ENCODE measurements at places on chromosomes 4 and X.

- DNase-seq, result no peak
These were observed at the start of gene GLRB for GRCh38 chr4:157075811-157076577. GLRB (plus strand) TSS chr4:157076150; CDS start chr4:157078025, 1,875 bp downstream.

- no peak for DNase-seq
These were observed 85.9 kb upstream of the FAM47A start for GRCh38 chrX:34218063-34218462.

DNA sequence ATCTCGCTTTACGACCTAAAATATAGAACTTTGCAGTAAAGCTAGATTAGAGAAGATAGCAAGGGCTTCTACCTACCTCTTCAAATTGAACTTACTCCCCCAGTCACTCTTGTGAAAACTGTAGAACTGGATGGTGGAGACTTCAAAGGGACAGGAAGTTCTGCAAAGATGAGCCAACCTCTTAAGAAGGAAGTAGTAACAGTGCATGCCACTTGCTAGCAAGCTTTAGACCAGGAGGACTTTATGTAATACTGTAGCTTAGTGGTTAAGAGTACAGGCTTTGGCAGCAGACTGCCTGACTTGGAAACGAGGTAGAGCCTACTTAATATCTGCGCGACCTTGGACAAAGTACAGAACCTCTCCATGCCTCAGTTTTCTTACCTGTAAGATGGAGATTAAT lies 27.5 kb upstream of the VBP1 start:
- no peak for DNase-seq

- DNase-seq, result no peak
These were observed 7.2 kb downstream of the P2RY8 start for GRCh38 chrX:1529756-1530155.

GRCh38 chr4:3879681-3880614 lies 113.8 kb downstream of the ADRA2C start:
- DNase-seq, result no peak

DNA sequence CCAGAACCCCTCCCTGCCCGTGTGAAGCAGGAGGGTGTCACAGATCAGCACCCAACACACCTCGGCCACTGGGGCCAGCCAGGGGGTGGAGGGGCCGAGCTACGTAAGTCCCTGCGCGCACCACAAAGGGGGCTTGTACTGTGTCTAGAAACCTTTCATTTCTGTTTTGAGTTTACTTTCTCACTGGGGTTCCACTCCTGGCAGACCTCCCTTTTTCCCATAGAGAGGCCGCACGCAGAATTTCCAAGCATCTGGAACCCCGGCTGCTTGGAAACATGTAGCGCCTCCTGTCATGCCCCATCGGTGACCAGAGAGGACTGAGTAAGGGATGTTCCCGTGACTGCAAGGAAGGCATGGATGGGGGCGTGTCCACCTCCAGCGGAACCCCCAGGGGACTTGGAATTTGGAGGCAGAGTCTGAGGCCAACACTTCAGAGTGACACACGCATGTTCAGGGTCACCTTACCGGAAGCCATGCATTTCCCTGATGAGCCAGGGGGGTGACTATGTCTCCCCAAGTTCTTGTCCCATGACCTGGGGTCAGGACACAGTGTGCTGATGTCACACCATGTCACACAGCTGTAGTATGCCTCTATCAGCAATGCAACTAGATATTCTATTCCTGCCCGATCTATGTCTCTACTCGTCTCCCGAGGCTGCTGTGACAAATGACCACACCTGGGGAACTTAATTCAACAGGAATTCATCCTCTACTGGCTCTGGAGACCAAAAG lies 105.3 kb downstream of the DHRSX start:
- no peak for DNase-seq

- no peak for DNase-seq
These were observed 2.2 kb upstream of the GPR78 start for GRCh38 chr4:8577972-8578371.

DNA sequence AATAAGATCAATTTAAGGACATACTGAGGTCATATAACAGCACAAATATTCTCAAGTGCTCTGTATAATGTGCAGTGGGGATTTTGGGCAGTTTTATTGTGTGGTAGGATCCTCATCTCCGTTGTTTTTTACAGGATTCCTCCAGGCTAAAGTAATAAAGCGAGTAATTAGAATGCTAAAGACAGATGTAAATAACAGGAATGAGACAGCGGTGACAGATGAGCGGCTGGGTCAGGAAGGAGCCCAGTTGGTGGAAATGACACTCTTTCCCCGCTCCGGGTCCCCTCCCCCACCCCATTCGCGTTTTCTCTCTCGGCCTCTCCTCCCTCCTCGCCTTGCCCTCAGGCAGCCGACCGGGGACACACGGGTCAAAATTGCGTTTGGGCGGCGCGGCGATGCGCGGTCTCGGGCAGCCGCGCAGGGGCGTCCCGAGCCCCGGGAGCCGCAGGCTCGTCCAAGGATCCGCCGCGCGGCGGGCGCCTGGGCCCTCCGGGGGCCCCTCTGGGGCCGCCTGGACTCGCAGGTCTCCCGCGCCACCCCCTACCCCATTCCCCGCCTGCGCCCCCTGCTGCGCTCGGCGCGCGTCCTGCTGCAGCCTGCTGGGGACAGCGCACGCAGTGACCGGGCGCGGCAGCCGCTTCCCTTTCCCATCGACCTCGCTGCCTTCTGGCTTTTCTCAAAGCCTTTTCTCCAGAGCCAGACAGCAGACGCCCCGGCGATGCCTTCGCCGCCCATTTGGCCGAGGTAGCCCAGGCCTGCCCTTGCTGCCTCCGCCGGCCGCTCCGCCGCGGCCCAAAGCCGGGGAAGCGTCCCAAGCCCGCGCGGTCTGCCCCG lies 16.2 kb downstream of the POU4F2 start:
- no peak for DNase-seq

DNA sequence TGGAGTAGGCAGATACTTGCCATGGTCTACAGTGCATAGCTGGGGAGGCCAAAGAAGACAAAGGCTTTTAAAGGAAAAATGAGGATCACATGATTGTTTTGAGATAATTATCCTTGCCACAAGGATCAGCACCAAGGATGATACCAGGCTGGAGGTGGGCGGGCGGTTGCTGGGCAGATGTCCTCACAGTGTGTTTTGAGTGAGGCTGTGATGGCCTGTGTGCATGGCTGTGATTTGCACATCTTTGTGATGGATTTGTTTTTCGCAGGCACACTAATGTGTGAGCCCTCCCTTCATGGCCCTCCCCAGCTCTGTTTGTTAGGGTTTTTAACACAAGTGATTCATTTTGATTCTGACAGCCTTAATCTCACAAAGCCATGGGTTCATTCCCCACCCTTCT lies 46.8 kb downstream of the RGS12 start:
- DNase-seq, result no peak

DNA sequence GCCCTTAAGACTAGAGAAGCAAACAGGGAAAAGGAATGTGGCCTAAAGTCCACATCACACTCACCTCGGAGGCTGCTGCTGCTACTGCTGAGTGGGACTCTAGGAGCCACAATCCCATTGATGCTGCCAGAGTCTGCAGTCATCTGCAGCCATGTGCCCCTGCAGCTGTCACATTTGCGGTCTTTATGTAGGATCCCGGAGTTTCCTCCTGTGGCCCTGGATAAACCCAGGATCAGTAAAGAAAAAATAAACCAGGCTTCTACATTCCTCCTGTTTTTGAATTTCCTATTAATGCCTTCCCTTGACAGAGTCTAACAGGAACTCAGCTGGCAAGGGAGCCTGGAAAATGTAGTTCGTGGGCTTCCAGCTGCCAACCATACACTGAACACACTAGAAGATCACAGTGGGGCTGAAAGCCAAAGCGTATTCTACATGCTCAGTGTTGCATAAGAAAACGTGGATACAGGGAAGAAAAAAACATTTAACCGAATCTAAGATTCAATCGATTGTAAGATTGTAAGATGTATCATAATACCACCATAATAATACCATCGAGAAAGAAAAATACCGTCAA lies 10.3 kb upstream of the PHEX start:
- no peak for DNase-seq

DNA sequence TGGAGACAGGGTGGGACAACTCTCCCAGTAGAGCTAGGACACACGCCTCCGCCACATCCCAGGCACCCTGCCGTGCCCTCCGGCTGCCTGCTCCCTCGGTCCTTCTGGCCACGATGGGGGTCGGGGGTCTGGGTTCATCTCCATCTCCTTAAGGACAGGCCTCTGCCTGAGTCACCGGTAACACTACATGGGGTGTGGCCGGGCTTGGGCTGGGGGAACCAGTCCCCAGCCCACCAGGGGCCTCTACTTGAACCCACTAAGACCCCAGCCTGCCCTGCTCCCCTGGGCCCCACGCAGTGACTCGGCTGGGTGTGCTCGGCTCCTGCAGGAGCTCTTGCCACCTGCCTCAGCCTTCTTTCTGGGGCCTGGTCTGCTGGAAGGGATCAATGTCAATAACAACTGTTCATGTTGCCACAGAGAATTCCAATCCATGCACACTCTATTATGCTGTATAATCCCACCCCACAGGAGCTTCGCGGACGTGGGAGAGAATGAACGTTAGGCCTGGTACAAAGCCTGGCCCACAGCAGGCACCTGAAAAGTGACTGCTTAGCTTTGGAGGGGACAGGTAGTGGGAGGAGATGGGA lies 177.7 kb upstream of the PSAPL1 start:
- no peak for DNase-seq

DNA sequence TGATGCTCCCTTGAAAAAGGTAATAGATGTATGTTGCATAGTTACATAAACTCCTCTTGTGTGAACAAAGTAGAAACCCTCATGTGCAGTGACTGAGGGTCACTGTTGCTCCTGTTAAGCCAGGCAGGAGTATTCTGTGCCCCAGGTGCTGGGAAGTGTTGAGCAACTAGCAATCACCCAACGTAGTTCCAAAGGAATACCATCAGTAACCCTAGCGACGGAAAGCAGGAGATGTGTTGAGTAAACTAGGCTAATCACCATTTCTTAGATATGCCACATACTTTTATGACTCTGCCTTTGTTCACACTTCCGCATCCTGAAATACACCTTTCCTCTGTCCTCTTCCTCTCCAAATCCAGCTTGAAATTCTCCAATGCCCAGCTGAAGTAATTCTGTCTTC lies 50.9 kb upstream of the TAB3 start:
- no peak for DNase-seq

GRCh38 chr4:157225096-157225495 lies 4.6 kb downstream of the GRIA2 start:
- DNase-seq, result no peak

DNA sequence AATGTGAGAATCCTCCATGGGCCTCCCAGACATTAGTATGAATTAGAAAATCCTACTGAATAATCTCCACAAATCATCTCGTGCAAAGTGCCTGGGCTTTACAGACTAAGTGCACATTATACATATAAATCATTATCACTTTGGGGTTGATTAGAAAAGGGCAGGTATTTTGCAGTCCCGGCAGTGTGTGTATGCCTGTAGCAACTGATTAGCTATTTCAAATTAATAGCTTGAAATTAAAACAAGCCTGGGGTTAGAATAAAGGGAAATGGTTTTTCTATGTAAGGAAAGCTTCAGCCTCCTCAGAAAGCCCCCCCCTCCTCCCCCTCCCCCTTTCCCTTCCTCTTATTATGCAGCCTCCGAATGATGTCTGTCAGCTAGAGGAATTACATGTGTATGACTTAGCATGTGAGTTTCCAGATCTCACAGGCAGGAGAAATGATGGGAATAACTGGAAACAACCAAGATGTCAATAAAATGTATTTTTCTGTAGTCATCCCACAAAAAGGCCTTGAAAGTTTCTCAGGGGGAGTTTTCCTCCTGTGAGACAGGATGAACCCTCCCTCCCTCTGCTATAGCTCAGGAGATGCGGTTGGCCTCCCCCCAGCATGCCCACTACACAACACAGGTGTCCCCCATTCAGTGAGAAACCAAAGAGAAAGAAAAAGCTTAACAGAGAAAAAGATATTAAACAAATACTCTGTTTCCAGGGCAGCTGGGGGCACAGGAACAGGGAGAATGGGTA lies 41.2 kb upstream of the RASGEF1B start:
- no peak for DNase-seq

GRCh38 chr4:161952382-161952781 lies 211.4 kb downstream of the FSTL5 start:
- DNase-seq, result no peak

- DNase-seq, result no peak
These were observed 7.0 kb upstream of the TLR3 start for GRCh38 chr4:186061921-186062320.

DNA sequence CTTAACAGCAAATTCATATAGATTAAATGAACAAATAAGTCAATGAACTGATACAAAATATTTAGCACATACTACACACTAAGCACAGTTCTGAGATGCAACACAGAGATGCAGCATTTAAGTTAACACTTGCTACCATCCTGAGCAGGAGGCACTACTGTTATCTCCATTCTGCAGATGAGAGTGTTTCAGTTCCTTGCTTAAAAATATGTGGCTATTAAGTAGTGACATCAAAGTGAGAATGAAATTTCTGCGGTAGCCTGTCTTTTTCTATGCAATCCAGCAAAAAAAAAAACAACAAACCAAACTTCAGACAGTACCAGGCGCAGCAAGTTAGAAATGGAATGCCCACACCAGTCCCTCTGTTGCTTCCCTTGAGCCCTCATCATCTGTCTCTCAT lies 90.8 kb downstream of the SHISA3 start:
- DNase-seq, result no peak

DNA sequence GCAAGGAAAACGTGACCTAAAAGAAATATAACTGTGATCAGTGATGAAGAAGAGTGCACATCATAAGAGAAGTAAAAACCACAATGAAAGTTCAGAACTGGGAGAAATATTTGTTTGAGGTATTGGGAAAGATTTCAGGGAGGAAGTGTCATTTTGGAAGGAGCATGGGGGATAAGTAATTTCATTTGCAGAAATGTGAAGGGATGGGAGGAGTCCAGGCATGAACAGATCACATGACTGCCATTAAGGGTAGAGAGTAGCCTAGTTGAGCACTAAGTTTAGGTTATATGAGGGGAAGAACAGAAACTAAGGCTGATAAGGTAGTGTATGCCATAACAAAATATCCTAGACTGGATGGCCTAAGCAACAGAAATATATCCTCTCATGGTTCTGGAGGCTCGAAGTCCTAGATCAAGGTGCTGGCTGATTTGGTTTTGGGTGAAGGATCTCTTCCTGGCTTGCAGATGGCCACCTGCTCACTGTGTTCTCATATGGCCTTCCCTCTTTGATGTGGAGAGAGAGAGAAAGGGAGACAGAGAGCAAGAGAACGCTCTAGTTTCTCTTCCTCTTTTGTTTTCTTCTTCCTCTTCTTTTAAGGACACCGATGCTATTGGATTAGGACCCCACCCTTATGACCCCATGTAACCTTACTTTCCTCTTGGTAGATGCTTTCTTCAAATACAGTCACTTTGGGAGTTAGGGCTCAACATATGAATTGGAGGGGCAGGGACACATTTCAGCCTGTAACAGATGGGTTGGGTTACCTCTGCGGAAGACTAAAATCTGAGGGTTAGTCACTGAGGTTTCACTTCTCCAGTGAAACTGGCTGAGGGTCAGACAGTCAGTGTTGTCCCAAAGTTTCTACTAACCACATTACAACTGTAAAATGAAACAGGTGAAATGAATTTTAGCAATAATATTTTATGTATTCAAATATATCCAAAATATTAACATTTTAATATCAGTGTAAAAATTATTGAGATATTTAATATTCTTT lies 77.9 kb downstream of the EGF start:
- no peak for DNase-seq

- DNase-seq, result peak; percentile 14
These were observed 3.5 kb downstream of the AP1AR start for GRCh38 chr4:112234952-112235609.
